ENCODE measurements at places on chromosomes 3 and 15. TPM values are rescaled to one million over a fixed set of nuclear protein-coding genes. Genes with fewer than 3 reads are reported as not detected.

GRCh38 chr3:10263646-10264363, 15.5 kb downstream of the TATDN2 start:
- DNase-seq = peak; percentile 70
- no peaks in the 10 kb centered on the region for H3K27me3 ChIP-seq
- H3K27ac ChIP-seq = no peak overlapping the region
- H3K36me3 ChIP-seq = peaks cover 58% of the 10 kb centered on the region
- no peak overlapping the region for H3K4me3 ChIP-seq

DNA sequence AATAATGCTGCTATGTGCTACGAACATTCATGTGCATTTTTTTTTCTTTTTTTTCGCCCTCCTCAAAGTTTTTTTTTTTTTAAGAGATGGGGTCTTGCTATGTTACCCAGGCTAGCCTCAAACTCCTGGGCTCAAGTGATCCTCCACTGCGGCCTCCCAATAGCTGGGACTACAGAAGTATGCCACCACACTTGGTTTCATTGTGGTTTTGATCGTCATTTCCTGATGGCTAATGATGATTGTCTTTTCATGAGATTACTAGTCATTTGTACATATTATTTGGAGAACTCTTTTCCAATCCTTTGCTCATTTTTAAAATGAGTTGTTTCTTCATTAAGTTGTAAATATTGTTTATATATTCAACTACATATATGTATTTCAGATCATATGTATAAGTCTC, 48.8 kb downstream of the FBXO22 start:
- DNase-seq = no peak
- H3K27me3 ChIP-seq = no peaks in the 10 kb centered on the region
- H3K27ac ChIP-seq = no peak overlapping the region
- H3K36me3 ChIP-seq = no peaks in the 10 kb centered on the region
- H3K4me3 ChIP-seq = no peak overlapping the region
- H3K4me1 ChIP-seq = no peaks in the 10 kb centered on the region

- no peak overlapping the region for H3K4me3 ChIP-seq
- DNase-seq = no peak
- H3K27ac ChIP-seq = no peak overlapping the region
- H3K36me3 ChIP-seq = no peaks in the 10 kb centered on the region
- H3K4me1 ChIP-seq = no peaks in the 10 kb centered on the region
- no peaks in the 10 kb centered on the region for H3K27me3 ChIP-seq
These were observed 23.1 kb upstream of the TRIM71 start for GRCh38 chr3:32794487-32795308.

- DNase-seq = no peak
- H3K4me3 ChIP-seq = no peak overlapping the region
- H3K36me3 ChIP-seq = peaks cover 4% of the 10 kb centered on the region
These were observed 2.6 kb downstream of the ABHD10 start for GRCh38 chr3:111981457-111981763.

DNA sequence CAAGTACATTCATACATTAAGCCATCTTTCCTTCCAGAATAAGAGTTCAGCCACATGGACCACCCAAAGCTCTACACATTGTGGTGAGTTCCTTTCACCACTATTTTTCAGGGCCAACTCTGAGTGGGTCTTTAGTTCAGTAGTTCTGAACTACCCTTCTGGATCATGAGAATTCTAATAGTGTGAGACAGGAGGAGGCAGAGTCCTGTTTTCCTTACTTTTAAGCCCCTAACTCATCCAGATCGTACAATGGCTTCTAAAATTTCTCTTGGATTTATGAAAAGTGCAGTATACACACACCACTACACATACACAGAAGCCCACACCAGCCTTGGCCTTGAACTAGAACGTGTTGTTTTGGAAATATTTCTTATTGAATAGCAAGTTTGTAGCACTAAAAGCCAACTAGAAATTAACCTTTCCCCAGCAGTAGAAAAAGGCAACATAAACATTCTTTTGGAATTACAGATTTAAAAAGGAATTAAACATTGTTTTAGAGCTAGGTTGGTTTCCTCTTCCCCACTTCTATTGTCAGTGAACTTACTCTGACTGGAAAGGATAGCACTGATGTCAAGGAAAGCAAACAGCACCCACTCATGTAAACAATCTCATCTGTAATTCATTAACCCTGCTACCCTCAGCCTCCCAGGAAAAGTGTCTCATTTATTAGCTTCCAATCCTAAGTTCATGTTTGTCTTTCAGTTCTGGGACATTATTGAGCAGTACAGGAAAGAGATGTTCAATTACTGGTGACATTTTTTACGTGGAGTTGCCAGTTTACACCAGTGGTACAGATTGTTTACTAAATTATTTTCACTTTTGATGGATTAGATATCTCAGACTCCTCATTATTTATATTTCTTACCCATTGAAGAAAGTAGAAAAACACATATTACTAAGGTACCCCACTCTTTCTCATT, 95.7 kb upstream of the AGTR1 start:
- peaks cover 32% of the 10 kb centered on the region for H3K4me1 ChIP-seq
- no peak overlapping the region for H3K27ac ChIP-seq
- no peaks in the 10 kb centered on the region for H3K27me3 ChIP-seq
- H3K36me3 ChIP-seq = no peaks in the 10 kb centered on the region
- DNase-seq = no peak

GRCh38 chr3:194399874-194400411, 877 bp upstream of the GP5 start:
- no peak for DNase-seq
- peaks cover 17% of the 10 kb centered on the region for H3K4me1 ChIP-seq
- H3K4me3 ChIP-seq = no peak overlapping the region
- peaks cover 15% of the 10 kb centered on the region for H3K27me3 ChIP-seq

- no peak for DNase-seq
- no peaks in the 10 kb centered on the region for H3K4me1 ChIP-seq
- no peak overlapping the region for H3K27ac ChIP-seq
- no peak overlapping the region for H3K4me3 ChIP-seq
- H3K27me3 ChIP-seq = no peaks in the 10 kb centered on the region
These were observed 100.6 kb downstream of the IL1RAP start for GRCh38 chr3:190614226-190615059.

The PATL2 gene
- 5.4 TPM for total RNA-seq

The BRK1 gene
- total RNA-seq = 48.3 TPM

The TMEM207 gene
- not detected for total RNA-seq
